ENCODE measurements at places on chromosomes 6 and 20.

GRCh38 chr6:40733770-40734396 is 146.7 kb upstream of the LRFN2 start:
- DNase-seq: no peak

GRCh38 chr6:166958926-166959861 is 2.8 kb upstream of the RNASET2 start:
- peak; percentile 60 for DNase-seq

GRCh38 chr6:2184700-2185455 is 60.5 kb downstream of the GMDS start:
- DNase-seq: no peak

DNA sequence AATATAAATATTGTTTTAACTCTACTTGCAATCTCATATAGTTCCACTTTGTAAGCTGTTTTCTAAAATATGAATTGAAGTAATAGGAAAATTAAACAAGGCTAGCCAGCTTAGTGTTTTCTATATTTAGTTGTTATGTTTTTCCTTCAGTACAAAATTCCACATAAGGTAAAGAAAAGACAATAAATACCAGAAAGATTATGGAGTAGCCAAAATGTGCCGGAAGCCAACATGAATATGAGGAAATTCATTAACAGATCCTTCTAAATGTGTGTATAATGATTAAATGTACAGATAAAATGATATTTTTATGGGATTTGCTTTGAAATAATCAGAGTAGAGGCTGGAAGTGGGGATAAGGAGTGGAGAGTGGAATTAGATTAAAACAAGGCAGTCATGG is 52.5 kb upstream of the COL21A1 start:
- no peak for DNase-seq

GRCh38 chr6:110216140-110216539 is 35.9 kb downstream of the CDC40 start:
- DNase-seq: no peak

- no peak for DNase-seq
Observed at GRCh38 chr6:31057426-31058003, 47.2 kb downstream of the MUC22 start.

DNA sequence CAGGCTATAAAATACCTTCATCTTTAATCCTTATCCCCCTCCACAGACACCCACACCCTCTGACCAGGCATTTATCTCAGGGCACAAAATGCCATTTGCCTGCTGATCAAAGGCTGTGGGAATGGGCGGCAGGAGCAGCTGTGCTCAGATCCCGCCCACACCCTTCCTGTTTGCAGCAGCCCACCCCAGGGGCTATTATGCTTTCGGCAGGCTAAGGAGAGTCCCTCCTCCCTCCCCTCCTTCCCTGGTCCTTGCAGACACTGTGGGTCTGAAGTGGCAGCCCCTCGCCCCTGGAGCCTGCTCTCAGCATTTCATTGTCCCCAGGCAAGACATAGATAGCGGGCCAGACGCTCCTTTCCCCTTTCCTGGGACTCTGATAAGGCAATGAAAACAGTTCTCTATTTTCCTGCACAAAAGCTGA is 220.8 kb upstream of the HEY2 start:
- DNase-seq: no peak

DNA sequence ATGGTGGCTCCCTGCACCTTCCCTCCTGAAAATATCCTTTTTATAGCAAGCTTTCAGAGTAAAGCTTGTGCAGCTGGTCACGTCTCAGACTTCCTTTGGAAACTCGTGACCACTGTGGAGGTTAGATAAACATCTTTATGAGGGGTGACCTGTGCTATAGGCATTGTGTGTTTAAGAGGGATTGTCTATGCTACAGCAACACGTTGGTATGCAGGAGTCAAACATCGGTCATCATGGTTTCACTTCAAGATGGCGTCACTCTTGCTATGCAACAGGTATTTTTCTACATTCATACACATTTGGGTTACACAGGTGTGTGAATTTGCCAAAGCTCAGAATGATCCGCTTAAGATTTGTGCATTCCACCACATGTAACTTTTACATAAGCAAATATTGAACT is 14.6 kb upstream of the BLCAP start:
- DNase-seq: no peak

GRCh38 chr6:126886106-126886505 is 232.4 kb upstream of the RSPO3 start:
- no peak for DNase-seq

GRCh38 chr6:18976966-18977365 is 589.8 kb downstream of the RNF144B start:
- no peak for DNase-seq

- DNase-seq: no peak
Observed at GRCh38 chr20:47878601-47879027, 93.3 kb upstream of the SULF2 start.

DNA sequence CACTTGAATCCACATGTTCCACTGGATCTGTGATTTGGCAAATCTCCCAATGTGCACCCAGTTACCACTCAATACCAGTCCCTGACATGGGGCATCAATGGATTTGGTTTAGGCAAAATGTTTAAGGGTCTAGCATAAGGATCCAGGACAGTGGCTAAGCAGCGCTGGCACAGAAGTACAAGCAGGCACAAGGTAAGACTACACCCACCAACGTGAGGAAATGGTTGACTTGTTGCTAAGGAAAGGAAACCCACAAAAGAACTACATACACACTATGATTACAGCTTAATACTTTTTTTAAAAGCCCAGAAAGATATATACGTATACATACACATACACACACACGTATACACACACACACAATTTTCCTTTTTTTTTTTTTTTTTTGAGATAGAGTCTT is 79.0 kb downstream of the DNAAF9 start:
- no peak for DNase-seq

- peak; percentile 43 for DNase-seq
Observed at GRCh38 chr20:59004763-59005522, 2.1 kb downstream of the CTSZ start.

DNA sequence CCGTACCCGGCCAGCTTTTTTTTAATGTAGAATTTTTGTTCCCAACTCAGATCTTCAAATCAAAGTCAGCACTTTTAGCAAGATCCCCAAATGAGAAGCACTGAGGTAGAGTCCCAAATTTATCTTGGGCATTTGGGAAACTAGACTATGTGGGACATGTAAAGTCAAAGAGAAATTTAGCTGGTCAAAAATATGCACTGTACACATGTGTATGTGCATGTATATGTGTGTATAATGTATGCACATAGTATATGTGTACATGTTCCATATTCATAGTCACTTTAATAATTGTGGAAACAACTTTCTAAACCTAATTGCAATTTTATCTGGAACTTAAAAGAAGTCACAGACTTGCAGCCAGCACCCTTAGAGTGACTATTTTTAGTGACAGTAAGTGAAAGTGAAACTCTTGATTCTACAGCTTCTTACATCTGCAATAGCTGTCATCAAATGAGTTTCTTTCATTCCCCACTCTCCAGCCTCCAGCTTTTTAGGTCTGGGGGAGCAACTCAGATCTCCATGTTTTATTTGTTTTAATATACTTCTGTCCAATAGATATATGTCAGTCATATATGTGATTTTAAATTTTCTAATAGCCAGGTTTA is 53.6 kb downstream of the CDC40 start:
- peak; percentile 46 for DNase-seq

DNA sequence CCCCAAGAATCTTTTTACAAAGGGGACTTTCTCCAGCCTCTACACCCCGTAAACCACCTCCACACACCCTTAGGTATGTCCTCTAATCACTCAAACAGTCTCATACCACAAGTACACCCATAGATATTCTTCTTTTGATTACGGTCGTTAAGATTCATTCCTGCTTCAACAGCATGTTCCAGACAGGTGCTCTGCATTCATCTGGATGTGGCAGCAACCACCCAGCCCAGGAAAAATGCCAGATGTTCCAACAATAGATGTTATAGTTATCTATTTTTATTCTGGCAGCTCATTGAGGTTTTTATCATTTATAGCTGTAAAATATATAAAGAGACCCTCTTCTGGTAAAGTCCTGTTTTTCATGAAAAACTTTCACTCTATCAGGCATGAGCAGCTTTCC is 60.7 kb downstream of the SIM1 start:
- DNase-seq: no peak

DNA sequence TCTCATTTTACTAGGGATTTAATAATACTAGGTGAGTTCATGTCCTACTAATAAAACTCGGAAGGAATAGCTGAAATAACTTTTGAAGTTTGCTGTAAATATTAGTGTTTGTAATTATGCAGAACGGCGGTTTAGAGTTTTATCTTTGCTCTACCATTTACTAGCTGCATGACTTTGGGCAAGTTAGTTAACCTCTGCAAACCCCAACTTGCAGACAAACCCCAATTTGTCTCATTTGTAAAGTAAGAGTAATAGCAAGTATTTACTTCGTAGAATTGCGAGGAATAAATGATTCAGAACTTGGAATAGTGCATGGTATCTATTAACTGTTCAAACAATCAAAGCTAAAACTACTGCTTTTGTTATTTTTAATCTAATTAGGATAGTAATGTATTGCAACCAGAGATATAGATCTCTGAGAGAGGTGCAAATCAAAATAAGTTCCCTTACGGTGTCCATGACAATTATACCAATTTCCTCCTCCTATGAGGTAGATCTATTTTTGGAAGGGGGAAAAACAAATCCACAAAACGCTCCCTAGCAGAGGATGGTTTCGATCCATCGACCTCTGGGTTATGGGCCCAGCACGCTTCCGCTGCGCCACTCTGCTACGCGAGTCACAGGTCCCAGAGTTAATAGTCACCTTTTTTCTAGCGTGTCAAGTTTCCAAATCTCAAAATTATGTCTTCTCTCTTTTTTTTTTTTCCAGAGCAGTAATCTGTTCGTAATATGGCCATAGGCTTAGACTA is 35.1 kb upstream of the BTN3A2 start:
- DNase-seq: peak; percentile 83

DNA sequence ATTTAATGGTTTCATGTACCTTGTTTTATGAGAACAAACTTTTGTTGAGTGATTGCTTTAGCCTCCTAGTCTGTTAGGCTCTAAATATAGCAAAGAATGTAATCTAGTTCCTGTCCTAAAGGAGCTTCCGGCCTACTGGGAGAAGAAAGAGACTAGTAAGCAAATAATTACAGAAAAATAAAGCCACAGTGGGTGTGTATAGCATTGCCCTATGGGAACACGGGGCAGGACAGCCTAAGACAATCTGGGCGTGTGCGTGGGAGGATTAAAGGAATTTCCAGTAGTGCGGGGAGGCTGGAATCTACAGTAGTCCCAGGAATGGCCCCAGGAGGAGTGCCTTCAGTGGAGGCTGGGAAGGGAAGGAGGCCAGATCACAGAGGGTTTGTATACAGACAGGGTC is 98.1 kb upstream of the AKAP12 start:
- no peak for DNase-seq

DNA sequence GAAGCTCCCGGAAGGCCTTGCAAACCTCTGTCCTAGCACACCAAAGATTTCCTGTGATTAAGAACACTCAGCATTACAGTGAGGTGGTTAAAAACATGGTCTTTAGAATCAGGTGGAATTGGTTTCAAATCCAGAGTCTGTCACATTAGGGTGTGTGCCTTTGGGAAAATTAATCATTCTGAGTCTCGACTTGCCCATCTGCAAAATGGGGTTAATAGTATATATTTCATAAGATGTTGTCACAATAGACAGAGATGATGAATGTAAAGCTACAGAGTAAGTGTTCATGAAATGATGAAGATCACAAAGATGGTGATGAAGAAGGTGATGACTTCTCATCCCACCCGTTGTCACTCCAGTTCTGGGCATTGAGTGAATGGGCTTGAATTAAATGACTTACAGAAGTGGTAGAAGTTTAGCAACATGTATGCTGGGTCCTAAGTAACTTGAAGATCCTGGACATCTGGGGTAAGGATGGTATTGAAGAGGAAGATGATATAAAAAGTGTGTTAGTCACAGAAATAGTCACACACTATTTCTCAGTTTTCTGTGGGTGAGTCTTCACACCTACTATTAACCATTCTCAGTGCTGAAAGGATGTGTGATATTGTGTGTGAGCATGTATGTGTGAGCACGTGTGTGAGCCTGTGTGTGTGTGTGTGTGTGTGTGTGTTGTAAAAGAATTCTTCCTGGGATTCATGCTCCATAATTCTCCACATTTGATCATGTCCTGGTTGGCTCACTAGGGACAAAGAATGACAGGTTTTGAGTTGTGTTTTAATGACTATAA is 28.0 kb upstream of the NEDD9 start:
- DNase-seq: no peak

DNA sequence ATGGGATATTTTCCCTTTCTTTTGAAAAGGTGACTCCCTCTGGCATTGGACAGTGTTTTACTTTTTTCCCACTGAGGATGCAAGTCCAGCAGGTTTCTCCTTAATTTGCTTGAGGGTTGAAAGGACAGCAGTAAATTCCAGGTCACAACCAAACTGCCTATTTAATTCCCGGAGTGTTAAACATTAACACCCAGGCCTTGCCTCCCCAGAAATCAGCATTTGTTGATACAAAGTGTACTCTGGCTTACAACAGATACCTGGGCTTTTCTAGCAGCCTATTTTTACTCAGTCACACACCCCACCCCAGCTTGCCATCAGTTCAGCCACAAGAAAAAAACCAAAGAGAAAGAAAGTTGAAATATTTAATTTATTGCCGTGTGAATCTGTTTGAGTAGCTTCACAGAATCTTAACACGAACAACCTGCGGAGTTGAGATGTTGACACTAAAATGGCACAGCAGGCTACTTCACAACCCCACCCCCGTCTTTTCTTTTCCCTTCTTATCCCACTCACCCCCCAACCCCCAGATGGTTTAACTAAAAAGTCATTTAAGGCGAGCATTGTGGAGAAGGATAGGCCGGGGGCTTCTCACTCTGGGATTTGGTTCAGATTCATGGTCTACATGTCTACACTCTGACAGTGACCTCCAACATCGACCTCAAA is 45.7 kb downstream of the MYLIP start:
- DNase-seq: no peak

- no peak for DNase-seq
Observed at GRCh38 chr6:125363039-125363823, 61.5 kb upstream of the HDDC2 start.

DNA sequence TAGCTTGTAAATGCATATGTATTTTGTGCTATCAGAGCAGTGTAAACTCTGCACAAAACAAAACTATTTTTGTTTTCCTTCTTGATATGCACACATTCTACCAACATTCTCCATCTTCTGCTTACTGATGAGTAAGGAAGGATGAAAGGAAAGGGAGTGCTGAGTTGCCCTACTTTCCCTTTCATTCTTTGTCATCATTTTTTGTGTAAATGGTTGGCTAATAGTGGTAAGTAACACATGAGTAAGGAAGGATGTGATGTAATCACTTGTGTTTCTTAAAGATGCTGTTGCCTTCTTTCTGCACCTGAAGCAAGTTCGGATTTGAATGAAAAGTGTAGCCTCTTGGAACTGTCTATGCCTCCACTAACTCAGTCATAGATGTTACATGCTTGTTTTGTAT is 4.6 kb upstream of the REV3L start:
- peak; percentile 86 for DNase-seq

- DNase-seq: peak; percentile 31
Observed at GRCh38 chr20:63215101-63216040, 560 bp downstream of the YTHDF1 start.

GRCh38 chr6:16961577-16961976 is 140.3 kb upstream of the STMND1 start:
- no peak for DNase-seq

DNA sequence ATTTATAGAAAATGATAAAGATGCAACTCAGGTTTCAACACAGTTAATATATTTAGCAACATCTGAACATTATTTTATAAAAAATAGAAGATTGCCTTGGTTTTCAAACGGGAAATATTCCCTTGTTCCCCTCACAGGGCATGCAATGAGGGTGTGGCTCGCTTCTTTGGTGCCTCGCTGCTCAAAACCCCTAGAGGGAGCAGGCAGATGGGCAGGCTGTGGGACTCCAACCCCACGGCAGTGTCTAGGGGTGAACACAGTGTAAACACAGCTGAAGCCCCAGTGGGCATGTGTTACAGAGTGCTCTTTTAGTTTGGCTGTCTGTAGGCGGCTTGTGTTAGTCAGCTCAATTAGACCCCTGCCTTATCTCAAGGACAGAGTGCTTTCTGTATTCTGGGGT is 560.8 kb upstream of the IMPG1 start:
- DNase-seq: no peak

All from activated CD4-positive, alpha-beta T cell treated with anti-CD3 and anti-CD28 coated beads, Interleukin-2, Interleukin-6, amounts not matched to agents 100 ng/mL and 50 ng/mL, durations not matched to agents 16 hours and 8 hours (primary cell).